Testis (tissue), 5 donors: ENCODE measurements at places on chromosomes 13 and 19. TPM values are rescaled to one million over a fixed set of nuclear protein-coding genes. Genes with fewer than 3 reads are reported as not detected.

GRCh38 chr13:71727042-71727441 is 140.0 kb downstream of the DACH1 start:
- H3K4me1 ChIP-seq, result no peaks in the 10 kb centered on the region
- H3K27ac ChIP-seq, result no peak overlapping the region
- H3K36me3 ChIP-seq, result no peaks in the 10 kb centered on the region
- no peaks in the 10 kb centered on the region for H3K27me3 ChIP-seq
- DNase-seq, result no peak

DNA sequence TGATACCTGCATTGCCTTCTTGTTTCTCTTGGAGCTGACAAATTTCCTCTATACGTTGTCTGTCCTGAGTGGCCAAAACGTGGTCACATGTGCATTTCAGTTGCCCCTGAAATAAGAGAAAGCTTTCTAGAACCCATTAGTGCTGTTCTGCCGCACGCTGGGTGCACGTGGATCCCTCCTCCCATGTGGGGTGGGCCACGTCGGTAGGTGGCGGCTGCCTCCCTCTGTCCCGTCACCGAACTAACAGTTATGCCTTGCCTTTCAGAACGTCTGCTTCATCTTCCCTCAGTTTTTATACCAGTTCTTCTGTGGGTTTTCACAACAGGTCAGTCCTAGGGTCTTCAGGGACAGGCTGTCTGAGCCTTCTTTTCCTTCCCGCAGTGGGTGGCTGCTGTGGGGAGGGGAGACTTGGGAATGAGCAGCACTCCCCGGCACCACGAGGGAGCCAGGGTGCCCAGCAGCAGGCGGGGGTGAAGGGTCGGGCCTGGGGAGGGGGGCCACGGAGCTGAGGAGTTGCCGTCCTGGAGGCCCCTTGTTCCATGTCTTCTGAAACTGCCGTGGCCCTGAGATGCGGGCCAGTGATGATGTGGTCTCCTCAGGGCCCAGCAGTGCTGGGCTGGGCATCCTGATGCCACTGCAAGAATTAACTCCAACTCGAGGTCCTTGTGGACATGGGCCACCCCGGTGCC is 109.7 kb upstream of the MCF2L start:
- no peak for DNase-seq
- no peak overlapping the region for H3K27ac ChIP-seq
- H3K27me3 ChIP-seq, result no peaks in the 10 kb centered on the region
- no peaks in the 10 kb centered on the region for H3K4me1 ChIP-seq

The FIZ1 gene
- 16.5 TPM for total RNA-seq

The EID2B gene
- 9.2 TPM for total RNA-seq

GRCh38 chr13:32902874-32903273 is 113.3 kb upstream of the KL start:
- peak overlapping the region; percentile 77 for H3K27ac ChIP-seq
- peaks cover 11% of the 10 kb centered on the region for H3K4me1 ChIP-seq
- DNase-seq, result peak; percentile 80
- no peaks in the 10 kb centered on the region for H3K36me3 ChIP-seq

The CEACAM1 gene
- 12.7 TPM for total RNA-seq

The IZUMO2 gene
- total RNA-seq, result 37.3 TPM

DNA sequence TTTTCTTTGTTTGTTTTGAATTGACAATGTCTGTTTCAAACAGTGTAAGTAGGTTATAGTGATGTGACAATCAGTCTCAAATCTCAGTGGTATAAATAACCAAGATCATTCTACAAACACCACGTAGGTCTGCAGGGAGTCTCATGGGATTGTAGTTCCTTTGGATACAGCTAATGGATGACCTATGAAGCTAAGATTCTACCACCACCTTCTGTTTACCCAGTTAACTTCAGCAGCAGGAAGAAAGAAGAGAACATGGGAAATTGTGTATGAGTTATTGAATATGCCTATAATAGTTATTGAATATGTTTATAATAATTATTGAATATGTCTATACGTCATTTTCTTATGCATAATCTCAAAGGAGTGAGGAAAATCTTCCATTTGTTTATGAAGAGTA is 63.9 kb upstream of the SLITRK5 start:
- no peak for DNase-seq
- no peaks in the 10 kb centered on the region for H3K27me3 ChIP-seq
- no peaks in the 10 kb centered on the region for H3K4me1 ChIP-seq

- H3K4me1 ChIP-seq, result no peaks in the 10 kb centered on the region
- no peak for DNase-seq
- H3K27me3 ChIP-seq, result no peaks in the 10 kb centered on the region
- H3K36me3 ChIP-seq, result no peaks in the 10 kb centered on the region
- H3K4me3 ChIP-seq, result no peak overlapping the region
Measured at GRCh38 chr13:36358175-36358718, 12.1 kb upstream of the SPART start.

The ZNF382 gene
- 21.7 TPM for total RNA-seq

The CD209 gene
- 0.74 TPM for total RNA-seq

DNA sequence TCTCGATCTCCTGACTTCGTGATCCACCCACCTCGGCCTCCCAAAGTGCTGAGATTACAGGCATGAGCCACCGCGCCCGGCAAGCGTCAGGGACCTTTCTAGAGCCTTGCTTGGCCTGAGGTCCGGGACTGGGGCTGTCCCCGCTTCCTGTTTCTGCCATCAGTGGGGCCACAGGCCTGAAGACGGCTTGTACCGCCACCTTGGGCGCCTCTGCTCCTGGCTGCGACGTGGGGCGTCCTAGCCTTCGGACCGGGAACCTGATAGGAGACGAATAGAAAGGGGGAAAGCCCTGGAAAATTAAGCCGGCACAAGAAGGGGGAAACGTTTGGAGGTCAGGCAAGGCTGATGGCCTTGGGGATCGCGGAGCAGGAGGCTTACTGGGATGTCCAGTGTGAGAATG is 35.1 kb downstream of the RNF6 start:
- peaks cover 7% of the 10 kb centered on the region for H3K4me1 ChIP-seq
- peak overlapping the region; percentile 61 for H3K4me3 ChIP-seq
- DNase-seq, result no peak
- H3K27me3 ChIP-seq, result no peaks in the 10 kb centered on the region
- H3K27ac ChIP-seq, result peak overlapping the region; percentile 85

DNA sequence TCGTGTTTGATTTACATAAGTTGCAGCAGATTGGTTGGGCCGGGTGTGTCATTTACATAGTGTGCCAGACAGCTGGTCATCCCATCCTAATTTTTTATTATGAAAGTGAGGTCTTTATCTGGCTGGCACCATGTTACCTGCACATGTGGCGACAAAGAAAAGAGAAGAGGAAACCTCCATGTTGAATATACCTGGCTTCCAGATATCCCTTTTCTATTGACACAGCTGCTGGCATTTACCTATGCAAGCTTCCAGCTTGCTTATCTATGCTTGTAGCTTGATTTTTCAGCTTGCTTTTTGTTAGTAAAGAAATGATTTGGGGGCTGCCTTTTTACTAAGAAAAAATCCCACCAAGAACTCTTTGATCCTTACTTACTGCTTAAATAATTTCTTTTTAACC is 681.3 kb upstream of the SLITRK1 start:
- DNase-seq, result no peak
- H3K36me3 ChIP-seq, result no peaks in the 10 kb centered on the region
- no peaks in the 10 kb centered on the region for H3K27me3 ChIP-seq
- no peak overlapping the region for H3K4me3 ChIP-seq
- H3K27ac ChIP-seq, result no peak overlapping the region

- H3K27me3 ChIP-seq, result no peaks in the 10 kb centered on the region
- H3K27ac ChIP-seq, result no peak overlapping the region
- no peaks in the 10 kb centered on the region for H3K4me1 ChIP-seq
Measured at GRCh38 chr13:99472122-99472440, 29.2 kb upstream of the TM9SF2 start.

The NCAN gene
- total RNA-seq, result 3.3 TPM

The CLEC11A gene
- total RNA-seq, result 14.3 TPM

The SPIB gene
- 0.24 TPM for total RNA-seq

The CHAF1A gene
- 37.7 TPM for total RNA-seq

DNA sequence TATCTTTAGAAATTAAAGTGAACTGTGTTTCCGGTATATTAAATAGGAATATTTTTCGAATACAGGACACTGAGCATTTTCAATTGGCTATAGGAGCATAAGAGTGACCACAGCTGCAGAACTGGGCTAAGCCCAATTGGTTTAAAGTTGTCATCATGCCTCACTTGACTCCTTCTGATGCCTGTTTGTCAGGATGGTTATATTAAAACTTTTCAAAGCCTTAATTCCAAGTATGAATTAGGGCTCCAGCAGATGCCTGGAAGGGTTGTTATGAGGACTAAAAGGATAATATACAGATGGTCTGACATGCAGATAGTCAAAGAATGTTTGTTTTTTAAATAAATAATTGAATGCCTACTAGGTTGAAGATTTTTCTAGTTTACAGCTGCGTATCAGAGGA is 100.0 kb downstream of the LMO7 start:
- no peak overlapping the region for H3K4me3 ChIP-seq
- H3K27me3 ChIP-seq, result no peaks in the 10 kb centered on the region
- H3K27ac ChIP-seq, result no peak overlapping the region
- H3K4me1 ChIP-seq, result no peaks in the 10 kb centered on the region
- DNase-seq, result no peak

GRCh38 chr19:51090471-51090870 is 7.8 kb upstream of the KLK14 start:
- no peaks in the 10 kb centered on the region for H3K27me3 ChIP-seq
- no peak for DNase-seq
- no peaks in the 10 kb centered on the region for H3K36me3 ChIP-seq
- no peak overlapping the region for H3K4me3 ChIP-seq

The KLK15 gene
- 5.5 TPM for total RNA-seq

- no peaks in the 10 kb centered on the region for H3K36me3 ChIP-seq
- no peak overlapping the region for H3K27ac ChIP-seq
- H3K4me1 ChIP-seq, result peaks cover 34% of the 10 kb centered on the region
- no peak overlapping the region for H3K4me3 ChIP-seq
- no peak for DNase-seq
Measured at GRCh38 chr19:13044231-13044836, 49.1 kb downstream of the NFIX start.

DNA sequence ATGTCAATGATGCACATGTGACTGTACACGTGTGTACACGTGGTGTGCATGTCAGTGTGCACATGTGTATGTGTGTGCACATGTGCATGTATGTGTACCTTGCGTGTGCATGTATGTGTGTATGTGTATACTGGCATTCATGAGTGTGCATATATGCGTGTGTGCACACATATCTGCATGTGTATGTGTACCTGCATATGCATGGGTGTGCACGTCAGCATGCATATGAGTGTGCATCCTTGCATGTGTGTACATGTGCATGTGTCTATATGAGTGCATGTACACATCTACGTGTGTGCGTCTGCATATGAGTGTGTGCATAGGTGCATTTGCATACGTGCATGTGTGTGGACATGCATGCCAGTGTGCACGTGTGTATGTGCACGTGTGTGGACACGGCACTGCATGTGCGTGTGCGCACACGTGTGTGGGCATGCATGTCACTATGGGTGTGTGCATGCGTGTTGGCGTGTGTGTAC is 48.5 kb downstream of the GADD45B start:
- H3K36me3 ChIP-seq, result no peaks in the 10 kb centered on the region
- H3K27me3 ChIP-seq, result no peaks in the 10 kb centered on the region

The RDH8 gene
- not detected for total RNA-seq

GRCh38 chr19:8481201-8481600 is 21.2 kb downstream of the PRAM1 start:
- peaks cover 6% of the 10 kb centered on the region for H3K4me1 ChIP-seq
- no peak for DNase-seq
- no peak overlapping the region for H3K4me3 ChIP-seq
- no peaks in the 10 kb centered on the region for H3K27me3 ChIP-seq
- no peak overlapping the region for H3K27ac ChIP-seq
- H3K36me3 ChIP-seq, result no peaks in the 10 kb centered on the region

The APLP1 gene
- 45.7 TPM for total RNA-seq

GRCh38 chr13:94660695-94661326 is 51.5 kb downstream of the SOX21 start:
- no peaks in the 10 kb centered on the region for H3K27me3 ChIP-seq
- no peaks in the 10 kb centered on the region for H3K4me1 ChIP-seq
- no peak overlapping the region for H3K4me3 ChIP-seq
- H3K27ac ChIP-seq, result no peak overlapping the region

The RFX1 gene
- 24.2 TPM for total RNA-seq

DNA sequence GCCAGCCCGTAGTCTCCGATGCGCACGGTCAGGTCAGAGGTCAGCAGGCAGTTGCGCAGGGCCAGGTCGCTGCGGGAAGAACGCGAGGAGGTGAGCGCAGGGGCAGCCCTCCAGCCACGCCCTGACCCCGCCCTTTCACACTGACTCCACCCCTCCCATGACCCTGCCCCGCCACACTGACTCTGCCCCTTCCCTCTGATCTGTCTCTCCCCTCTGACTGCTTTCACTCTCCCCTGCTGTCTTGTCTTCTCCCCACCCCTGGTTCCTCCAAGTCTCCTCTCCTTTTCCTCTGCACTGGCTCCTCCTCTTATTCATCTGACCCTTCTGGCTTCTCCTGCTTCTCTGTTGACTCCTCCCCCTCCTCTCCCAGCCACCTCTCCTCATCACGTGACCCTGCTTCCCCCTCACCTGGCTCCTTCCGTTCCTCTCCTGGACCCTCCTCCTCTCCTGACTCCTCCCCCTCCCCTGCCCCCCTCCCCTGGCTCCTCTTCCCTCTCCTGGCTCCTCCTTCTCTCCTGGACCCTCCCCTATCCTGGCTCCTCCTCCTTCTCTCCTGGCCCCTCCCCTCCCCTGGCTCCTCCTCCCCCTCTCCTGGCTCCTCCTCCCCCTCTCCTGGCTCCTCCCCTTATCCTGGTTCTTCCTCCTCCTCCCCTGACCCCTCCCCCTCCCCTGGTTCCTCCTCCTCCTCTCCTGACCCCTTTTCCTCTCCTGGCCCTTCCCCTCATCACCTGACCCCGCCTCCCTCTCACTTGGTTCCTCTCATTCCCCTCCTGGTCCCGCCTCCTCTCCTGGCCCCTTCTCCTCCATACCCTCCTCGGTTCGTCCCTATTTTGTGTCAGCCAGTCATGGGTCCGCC is 9.9 kb downstream of the LMTK3 start:
- H3K27ac ChIP-seq, result no peak overlapping the region
- no peaks in the 10 kb centered on the region for H3K4me1 ChIP-seq
- H3K36me3 ChIP-seq, result no peaks in the 10 kb centered on the region
- peak; percentile 44 for DNase-seq
- no peak overlapping the region for H3K4me3 ChIP-seq
- no peaks in the 10 kb centered on the region for H3K27me3 ChIP-seq

DNA sequence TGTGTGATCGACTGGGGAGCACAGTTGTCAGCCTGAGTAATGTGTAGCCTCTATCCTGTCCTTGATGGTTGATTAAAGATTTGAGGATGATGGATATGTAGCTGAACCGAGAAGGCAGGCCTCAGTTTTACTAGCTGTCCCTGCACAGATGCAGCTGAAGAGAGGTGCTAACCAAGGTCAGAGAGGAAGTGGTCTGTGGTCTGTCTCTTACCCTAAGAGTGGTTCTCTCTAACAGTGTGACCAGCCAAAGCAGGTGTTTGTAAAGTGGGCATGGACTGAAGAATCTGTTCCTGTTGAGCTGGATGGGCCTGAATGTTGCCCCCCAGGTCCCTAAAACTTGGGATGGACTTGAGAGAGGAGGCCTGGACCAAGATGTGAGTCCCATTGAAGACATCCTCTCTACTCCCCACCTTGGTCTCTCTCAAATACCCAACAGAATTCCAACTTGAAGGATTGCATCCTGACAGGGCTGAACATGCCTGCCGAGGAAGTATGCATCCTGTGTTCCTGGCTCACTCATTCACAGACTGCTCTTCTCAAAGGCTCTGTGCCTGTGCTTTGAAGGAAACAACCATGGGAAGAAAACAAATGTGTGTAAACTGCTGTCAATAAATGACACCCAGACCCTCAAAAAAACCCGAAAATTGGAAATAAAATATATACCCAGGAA is 223.8 kb downstream of the MAB21L1 start:
- DNase-seq, result no peak
- H3K4me1 ChIP-seq, result no peaks in the 10 kb centered on the region
- no peaks in the 10 kb centered on the region for H3K27me3 ChIP-seq
- H3K4me3 ChIP-seq, result no peak overlapping the region
- H3K36me3 ChIP-seq, result no peaks in the 10 kb centered on the region
